ENCODE measurements at places on chromosomes 5 and 9.

GRCh38 chr5:35188031-35188457, 42.2 kb downstream of the PRLR start:
- DNase-seq, result no peak

GRCh38 chr5:173753307-173754168, 134.6 kb upstream of the CPEB4 start:
- DNase-seq, result peak; percentile 15

DNA sequence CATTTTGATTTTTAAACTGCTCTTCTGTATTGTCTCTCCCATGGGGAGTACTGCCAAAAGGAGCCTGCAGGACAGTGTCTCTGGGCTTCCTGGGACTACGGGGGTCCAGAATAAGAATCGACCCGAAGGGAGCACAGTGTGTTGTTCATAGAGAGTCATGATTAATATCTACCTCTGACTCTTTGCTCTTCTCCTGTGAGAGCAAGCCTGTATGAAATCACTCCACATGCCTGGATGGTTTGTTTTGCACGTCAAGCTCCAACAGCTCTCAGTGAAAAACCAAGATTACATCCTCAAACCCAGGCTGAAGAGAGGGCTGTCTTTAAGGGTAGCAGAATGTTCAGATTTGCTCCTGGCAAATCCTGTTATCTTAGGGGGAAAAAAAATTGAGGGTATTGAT, 1860.0 kb upstream of the WWC1 start:
- no peak for DNase-seq

GRCh38 chr5:61612431-61612830, 280.4 kb downstream of the ZSWIM6 start:
- DNase-seq, result no peak

DNA sequence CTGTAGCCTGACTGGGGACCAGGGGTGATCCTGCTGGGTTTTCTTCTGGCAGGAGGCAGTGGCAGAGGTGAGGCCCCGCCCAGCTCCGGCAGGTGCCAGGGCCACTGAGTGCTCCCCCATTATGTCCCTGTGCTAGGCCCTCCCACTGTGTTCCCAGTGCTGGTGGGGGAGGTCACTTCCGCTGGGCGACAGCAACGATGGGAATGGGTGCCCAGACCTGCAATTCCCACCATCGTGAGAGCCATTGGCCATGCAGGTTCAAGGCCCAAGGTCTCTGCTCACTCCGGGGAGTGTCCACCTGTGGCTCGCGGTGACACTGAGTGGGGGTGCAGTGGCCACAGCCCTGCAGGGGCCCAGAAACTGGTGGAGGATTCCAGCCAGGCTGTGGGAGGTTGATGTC, 98.6 kb downstream of the RXRA start:
- DNase-seq, result no peak

DNA sequence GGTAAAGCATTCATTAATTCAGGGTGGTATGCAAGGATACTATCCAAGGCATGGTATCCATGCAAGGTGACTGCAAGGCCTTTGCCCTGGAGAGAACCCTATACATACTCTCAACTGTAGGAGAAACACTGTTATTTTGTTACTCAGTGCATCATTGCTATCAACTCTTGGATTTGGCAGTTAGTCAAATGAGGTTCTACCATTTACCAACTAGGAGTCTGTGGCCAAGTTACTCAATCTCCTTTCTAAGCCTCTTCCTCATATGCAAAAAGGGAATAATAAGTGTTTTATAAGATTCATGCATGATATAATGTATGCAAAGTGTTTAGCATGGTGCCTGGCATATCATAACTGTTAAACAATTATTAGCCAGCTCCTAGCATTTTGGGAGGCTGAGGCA, 4.0 kb downstream of the PCDHGC3 start:
- DNase-seq, result peak; percentile 51

- no peak for DNase-seq
Observed at GRCh38 chr5:119355244-119355638, 578 bp upstream of the TNFAIP8 start.

GRCh38 chr5:10307206-10308148, at the start of gene CMBL:
TSS of gene CMBL (minus strand) at chr5:10307902. CDS start at chr5:10290762, 17,140 bp downstream.
- DNase-seq, result peak; percentile 57

DNA sequence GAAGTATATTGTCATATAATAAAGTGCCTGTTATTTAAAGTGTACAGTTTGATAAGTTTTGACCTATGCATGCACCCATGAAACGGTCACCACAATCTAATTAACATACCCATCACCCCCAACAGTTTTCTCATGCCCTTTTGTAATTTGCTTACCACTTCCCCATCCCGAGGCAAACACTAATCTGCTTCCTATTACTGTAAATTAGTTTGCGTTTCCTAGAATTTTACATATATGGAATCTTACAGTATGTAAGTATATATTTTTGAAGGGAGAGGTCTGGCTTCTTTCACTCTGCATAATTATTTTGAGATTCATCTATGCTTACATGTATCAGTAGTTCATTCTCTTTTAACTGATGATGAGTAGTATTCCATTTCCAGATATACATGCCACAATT, 56.5 kb downstream of the AMBP start:
- no peak for DNase-seq

- DNase-seq, result no peak
Observed at GRCh38 chr5:76694317-76694716, 21.6 kb upstream of the F2R start.

GRCh38 chr5:22998774-22999173, 145.6 kb upstream of the CDH12 start:
- no peak for DNase-seq

DNA sequence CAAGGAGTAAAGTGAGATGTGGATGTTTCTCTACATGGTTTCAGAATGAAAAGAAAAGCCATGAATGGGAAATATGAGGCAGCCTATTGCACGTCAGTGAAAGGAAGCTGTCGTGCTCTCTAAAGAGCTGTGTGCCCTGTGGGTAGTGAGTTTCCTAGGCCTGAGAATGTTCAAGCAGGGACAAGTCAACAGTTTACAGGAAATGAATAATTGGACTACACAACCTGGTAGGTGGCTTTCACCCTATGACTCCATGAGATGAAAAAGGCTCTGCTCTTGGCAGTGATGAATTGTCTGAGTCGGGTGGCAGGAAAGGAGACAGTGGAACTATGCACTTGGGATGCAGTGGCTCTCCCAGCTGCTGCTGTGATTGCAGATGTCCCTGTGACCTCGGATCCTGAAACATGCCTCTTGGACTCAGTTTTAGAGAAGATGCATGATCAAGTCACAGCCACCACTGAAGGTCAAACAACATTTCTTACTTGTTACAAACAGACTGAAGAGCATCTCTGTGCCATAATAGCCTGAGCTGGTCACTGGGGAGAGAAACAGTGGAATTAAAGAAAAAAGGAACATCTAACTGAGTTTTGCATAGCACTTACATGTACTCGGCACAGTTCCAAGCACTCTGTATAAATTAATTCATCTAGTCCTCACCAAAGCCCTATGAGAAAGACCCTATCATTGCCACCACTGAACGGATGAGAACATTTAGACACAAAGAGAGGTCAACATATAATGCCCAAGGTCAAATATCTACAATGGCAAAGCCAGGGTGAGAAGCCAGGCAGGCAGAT, 293.7 kb downstream of the SPOCK1 start:
- DNase-seq, result no peak

DNA sequence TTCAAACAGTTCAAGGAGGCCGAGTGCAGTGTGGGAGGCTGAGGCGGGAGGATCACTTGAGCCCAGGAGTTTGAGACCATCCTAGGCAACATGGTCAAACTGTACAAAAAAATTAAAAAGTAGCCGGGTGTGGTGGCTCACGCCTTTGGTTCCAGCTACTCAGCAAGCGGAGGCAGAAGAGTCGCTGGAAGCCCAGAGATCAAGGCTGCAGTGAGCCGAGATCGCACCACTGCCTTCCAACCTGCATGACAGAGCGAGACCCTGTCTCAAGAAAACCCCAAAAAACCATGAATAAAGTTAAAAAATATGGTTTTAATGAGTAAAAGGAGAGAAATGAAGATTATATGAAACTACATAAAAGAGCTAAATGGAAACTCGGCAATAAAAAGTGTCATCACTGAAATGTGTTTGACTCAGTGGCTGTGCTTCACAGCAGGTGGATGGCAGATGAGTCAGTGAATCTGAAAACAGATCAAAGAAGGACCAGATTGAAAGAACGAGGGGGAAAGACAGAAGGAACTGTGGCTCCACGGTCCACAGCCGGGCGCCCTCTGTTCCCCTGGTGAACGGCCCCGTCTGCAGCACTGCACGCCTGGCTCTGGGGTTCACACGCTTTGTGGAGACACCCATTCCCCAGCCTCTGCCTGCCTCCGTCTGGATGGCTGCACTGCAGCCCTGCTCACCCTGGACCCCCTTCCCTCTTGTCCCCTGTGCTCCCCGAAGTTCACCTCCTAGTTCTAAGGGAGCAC, 25.1 kb downstream of the EXD3 start:
- no peak for DNase-seq

GRCh38 chr5:15065091-15065490, 193.5 kb upstream of the ANKH start:
- DNase-seq, result no peak

DNA sequence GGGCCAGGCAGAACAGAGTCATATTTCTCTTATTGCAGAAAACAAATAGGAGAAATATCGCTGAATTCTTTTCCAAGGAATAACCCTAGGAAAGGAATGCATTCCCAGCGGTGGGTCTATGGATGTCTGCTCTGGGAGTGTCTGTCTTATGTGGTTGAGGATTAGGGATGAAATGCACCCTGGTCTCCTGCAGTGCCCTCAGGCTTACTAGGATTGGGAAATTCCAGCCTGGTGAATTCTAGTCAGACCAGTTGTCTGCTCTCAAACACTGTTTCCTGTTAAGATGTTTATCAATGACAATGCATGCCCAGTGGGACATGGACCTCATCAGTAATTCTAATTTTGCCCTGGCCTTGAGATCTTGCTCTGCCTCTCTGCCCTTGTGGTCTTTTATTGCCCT, 136.1 kb upstream of the ELAVL2 start:
- DNase-seq, result no peak

Measured in fibroblast of mammary gland (primary cell).